ENCODE measurements at places on chromosomes 5 and 9.

DNA sequence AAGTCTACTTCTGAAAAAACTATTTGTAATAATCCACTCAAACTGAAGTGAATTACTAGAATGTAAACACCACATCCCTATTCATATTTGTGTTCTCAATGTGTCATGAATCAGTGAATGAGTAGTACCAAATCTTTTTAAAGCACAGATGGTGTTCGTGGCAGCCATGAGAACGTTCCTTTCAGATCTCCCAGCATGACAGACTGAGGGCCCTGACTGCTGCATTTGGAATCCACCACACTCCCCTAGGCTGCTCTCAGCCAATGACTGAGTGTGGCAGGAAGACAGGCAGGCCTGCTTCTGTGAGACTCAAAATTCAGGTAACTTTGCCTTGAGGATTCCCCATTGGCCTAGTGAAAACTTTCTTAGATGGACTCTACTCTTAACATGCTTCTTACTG, 10.9 kb upstream of the JMY start:
- DNase-seq, result no peak

DNA sequence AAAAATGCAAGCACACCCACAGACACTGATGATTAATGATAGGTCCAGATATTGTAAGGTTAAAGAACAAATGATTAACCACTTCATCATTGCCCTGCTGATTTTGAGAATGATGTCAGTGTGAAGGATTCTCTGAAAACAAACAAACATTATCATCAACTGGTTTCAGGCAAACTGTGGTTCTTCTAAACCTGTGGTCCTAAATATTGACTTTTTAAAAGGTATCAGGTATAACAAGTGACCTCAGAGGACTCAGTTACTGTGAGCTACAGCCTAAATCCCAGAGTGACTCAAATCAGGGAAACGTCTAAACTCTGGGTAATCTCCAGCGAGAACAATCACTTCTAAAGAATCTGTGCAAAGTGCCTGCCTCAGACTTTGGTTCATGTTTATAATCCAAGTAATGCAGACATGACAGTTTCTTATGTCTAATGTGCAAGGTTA, 172.3 kb upstream of the CDH6 start:
- no peak for DNase-seq

GRCh38 chr5:102421647-102422046, 77.2 kb downstream of the SLCO6A1 start:
- DNase-seq, result no peak

- DNase-seq, result no peak
Observed at GRCh38 chr5:158484150-158484549, 615.6 kb downstream of the EBF1 start.

GRCh38 chr5:167489202-167489601, 802.2 kb upstream of the WWC1 start:
- no peak for DNase-seq

DNA sequence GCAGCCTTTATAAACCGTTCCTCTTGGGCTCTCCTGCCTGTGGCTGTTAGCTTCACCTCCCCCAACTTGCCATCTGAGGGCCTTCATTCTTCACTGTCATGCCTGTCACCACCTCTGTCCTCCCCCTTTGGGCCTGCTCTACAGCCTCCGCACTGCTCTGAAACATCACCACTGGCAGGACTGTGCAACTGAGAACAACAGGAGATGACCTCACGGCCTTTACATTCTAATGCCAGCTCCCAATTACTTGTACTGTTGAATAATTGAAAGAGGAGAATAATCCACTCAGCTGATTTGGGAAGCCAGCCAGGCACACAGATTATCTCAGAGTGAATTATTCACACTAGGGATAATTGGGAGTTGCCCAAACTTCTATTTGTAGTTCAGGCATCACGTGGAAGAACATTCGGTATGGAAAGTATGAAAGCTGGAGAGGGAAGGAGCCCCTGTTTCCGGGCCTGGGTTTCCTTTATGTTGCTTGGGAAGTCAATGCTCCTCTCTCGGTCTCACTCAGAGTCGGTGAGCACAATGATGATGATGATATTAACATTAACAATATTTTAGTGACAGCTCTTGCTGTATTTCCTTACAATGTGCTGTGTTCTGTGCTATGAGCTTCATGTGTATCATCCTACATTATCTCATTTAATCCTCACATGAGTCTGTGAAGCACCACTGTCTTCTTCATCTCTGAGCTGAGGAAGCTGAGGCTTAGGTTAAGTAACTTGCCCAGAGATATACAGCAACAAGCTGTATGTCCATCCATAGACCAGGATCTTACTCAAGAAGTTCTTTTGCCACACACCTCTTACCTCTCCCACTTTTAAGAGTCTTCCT, 99.3 kb upstream of the LRRTM2 start:
- DNase-seq, result peak; percentile 72

GRCh38 chr5:170745481-170746071, 37.9 kb upstream of the GABRP start:
- peak; percentile 46 for DNase-seq

DNA sequence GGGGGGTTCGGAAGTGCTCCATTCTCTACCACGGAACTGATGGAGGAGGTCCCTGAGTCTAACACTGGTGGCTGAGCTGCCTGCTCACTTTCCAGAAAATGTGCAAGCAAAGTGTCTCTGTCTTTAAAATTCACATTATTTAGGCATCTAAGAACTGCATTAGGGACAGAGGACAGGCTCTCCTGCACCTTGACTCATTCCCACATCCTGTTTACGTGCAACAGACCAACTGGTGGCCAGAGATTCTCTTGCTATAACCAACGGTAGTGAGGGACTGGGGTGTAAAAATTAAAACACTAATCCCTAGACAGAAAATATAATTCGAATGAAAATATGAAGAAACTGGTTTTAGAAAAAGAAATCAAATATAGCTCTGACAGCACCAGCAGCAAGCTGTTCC, 320.9 kb downstream of the IRX2 start:
- DNase-seq, result no peak

DNA sequence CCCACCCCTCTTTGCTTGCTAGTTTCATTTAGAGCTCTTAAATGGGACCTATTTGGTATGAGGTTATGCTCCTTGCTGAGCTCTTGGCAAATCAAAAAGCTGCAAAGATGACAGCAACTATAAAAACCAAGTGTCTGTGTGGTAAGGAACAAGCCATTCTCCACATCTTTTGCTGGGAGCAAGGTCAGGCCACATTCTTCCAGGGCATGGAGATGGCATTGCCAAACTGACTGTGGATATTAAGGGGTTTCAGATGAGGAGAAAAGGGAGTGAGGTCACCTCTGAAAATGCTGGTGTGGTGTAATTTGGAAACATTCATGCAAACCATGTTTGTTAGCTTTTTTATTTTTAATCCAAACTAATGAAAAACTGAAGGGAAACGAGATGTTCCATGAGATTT, 218.8 kb upstream of the IL12B start:
- DNase-seq, result no peak

- DNase-seq, result peak; percentile 97
Observed at GRCh38 chr9:129139993-129140396, 28.8 kb downstream of the PTPA start.

GRCh38 chr5:124527220-124527991, 219.0 kb downstream of the ZNF608 start:
- DNase-seq, result no peak

GRCh38 chr9:94613003-94613402, 19.4 kb upstream of the FBP2 start:
- DNase-seq, result no peak

GRCh38 chr5:167953151-167953798, 338.2 kb upstream of the WWC1 start:
- DNase-seq, result no peak

GRCh38 chr9:137545123-137545522, 5.1 kb downstream of the PNPLA7 start:
- no peak for DNase-seq

DNA sequence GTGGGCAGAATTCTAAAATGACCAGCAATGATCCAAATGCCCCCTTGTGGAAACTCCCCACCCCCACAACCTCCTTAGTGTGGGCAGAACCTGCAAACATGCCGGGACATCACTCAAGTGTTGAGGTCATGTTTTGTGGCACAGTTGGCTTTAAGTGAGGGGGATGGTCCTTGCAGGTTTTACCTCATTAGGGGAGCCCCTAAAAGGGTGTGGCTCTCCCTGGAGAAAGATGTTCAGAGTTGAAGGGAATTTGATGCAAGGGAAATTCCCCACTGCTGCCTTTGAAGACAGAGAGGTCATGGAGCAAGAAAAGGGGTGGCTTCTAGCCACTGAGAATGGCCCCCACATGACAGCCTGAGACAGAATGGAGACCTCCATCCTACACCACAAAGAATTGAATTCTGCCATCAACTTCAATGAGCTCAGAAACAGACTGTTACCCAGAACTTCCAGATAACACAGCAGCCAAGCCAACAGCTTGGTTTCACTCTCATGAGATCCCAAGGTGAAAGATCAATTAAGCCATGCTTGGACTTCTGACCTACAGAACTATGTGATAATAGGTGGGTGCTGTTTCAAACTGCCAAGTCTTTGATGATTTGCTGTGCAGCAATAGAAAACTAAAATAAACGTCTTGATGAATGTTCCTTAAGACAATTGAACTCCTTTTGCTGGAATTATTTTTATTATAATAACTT, 103.4 kb downstream of the MED10 start:
- no peak for DNase-seq

DNA sequence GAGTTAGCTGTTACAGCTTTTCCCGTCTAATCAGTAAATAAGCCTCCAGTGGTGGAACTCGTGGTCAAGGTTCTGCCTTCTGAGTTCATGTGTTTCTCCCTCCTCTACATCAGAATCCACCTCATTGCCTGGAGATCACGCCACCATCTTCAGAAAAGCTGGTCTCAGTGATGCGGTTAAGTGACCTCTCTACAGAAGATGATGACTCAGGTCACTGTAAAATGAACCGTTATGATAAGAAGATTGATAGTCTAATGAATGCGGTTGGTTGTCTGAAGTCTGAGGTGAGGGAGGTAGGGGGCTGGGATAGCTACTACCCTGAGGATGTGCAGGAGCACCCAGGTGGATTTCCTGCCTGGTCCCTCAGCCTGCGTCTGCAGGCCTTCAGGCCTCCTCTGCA, 13.3 kb downstream of the ODF2 start:
- DNase-seq, result no peak

DNA sequence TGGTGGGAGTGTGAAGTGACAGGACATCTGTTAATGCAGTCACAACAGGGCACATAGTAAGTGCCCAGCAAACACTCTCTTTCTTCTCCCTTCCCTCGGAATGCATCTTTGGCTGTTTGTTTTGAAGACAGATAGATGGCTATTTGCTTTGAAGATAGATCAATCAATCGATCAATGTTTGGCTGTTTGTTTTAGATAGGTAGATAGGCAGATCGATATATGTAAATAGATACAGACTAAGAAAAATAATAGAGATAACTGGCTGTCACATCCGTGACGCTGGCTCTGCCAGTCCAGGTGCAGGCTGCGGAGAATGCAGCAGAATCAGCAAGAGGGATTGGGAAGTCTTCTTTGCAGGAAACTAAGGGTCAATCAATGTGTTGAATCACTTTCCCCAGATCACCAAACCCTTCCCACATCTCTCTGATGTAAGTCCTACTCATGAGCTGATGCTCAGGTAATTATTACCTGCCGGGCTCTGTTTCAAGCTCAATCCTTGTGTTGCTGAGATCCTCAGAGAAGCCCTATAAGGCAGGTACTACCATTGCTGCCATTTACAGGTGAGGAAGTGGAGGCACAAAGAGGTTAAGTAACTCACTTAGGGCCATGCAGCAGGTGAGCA, 60.8 kb downstream of the ERGIC1 start:
- DNase-seq, result no peak

DNA sequence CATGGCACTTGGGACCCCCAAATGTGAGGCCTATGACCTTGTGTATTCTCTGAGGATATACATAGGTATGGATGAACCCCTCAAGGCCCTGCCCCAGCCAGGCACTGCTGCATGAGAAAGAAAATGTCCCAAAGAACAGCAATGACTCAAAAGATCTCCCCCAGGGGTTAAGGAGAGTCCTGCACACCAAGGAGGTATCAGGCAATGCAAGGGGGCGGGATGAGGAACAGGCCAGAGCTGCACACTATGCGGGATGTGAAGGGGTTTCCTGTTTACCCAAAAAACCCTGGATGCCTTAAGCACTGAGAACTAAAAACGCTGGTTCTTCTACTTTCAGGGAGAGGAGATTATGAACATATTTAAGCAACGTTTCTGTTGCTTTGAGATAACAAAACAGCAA, 3.4 kb downstream of the RAPGEF1 start:
- DNase-seq, result no peak

Data from left kidney (tissue), 8 donors.